ENCODE measurements at places on chromosomes 3 and 15.

DNA sequence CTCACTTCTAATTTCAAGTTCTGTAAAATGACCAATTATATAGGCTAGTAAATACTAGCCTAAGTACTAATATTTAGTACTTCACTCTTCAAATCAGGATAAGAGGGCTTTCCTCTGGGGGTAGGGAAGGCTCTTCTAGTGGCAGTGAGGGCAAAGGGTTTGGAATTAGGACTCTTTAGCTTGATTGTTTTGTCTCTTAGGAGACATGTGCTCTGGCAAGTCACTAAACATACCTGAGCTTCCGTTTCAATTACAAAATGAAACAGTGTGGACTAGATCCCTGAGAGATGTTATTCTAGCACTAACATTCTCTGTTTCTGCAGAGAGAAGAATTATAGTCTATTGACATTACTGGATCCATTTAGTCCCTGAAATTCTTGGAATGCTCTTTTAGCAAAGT lies 71.5 kb downstream of the PCOLCE2 start:
- no peaks in the 10 kb centered on the region for H3K4me1 ChIP-seq
- no peak overlapping the region for H3K4me3 ChIP-seq
- no peak for DNase-seq
- no peak overlapping the region for H3K27ac ChIP-seq
- H3K27me3 ChIP-seq: peaks cover 22% of the 10 kb centered on the region
- H3K36me3 ChIP-seq: no peaks in the 10 kb centered on the region

- no peaks in the 10 kb centered on the region for H3K4me1 ChIP-seq
- no peaks in the 10 kb centered on the region for H3K36me3 ChIP-seq
- H3K27ac ChIP-seq: no peak overlapping the region
- DNase-seq: no peak
- no peaks in the 10 kb centered on the region for H3K27me3 ChIP-seq
Observed at GRCh38 chr3:8069471-8069870, 432.2 kb upstream of the LMCD1 start.

DNA sequence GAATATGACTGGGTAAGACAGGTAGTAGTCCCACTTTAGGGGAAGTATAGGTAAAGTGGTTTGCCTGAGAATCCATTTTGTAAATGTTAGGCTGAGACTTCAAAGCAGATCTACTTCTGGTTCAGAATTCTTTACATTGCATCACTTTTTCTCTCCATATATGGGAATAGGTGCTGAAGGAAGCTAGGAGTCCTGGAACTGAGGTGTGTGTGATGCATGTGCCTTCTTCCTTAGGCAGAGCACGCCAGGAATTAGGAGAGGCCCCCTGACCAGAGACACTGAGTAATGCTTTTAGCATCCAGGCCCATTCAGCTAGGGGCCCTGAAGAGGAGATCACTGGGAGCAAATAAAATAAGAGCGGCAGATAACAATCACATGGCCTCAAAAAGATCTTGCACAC lies 69.2 kb upstream of the DCP1A start:
- no peak for DNase-seq
- peaks cover 2% of the 10 kb centered on the region for H3K36me3 ChIP-seq
- no peak overlapping the region for H3K27ac ChIP-seq
- H3K27me3 ChIP-seq: no peaks in the 10 kb centered on the region
- no peaks in the 10 kb centered on the region for H3K4me1 ChIP-seq

DNA sequence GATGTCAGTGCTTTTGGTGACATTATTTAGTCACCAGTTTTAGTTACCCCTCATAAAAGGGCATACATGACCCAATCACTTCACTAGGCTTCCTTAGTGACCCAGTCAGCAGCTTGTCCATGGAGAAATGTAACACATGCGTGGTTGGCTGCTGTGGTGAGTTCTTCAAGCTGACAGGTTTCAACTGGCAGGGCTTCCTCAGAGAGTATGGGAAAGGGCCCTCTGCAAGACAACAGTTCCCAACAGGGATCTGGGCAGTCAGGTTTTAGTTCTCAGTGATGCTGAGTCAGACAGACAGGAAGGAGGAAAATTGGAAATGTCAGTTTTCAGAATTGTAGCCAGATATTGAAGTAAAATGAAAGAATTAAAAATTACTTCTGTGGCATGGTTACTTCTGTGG lies 282.5 kb downstream of the TBL1XR1 start:
- DNase-seq: no peak
- no peaks in the 10 kb centered on the region for H3K4me1 ChIP-seq
- H3K27ac ChIP-seq: no peak overlapping the region

- H3K4me1 ChIP-seq: no peaks in the 10 kb centered on the region
- peaks cover 32% of the 10 kb centered on the region for H3K36me3 ChIP-seq
- no peak overlapping the region for H3K4me3 ChIP-seq
- DNase-seq: no peak
- H3K27ac ChIP-seq: no peak overlapping the region
- H3K27me3 ChIP-seq: no peaks in the 10 kb centered on the region
Observed at GRCh38 chr15:80123034-80123433, 29.8 kb upstream of the FAH start.

GRCh38 chr3:127365163-127365798 lies 77.4 kb upstream of the PRR20G start:
- H3K4me1 ChIP-seq: no peaks in the 10 kb centered on the region
- H3K4me3 ChIP-seq: no peak overlapping the region
- no peak overlapping the region for H3K27ac ChIP-seq

DNA sequence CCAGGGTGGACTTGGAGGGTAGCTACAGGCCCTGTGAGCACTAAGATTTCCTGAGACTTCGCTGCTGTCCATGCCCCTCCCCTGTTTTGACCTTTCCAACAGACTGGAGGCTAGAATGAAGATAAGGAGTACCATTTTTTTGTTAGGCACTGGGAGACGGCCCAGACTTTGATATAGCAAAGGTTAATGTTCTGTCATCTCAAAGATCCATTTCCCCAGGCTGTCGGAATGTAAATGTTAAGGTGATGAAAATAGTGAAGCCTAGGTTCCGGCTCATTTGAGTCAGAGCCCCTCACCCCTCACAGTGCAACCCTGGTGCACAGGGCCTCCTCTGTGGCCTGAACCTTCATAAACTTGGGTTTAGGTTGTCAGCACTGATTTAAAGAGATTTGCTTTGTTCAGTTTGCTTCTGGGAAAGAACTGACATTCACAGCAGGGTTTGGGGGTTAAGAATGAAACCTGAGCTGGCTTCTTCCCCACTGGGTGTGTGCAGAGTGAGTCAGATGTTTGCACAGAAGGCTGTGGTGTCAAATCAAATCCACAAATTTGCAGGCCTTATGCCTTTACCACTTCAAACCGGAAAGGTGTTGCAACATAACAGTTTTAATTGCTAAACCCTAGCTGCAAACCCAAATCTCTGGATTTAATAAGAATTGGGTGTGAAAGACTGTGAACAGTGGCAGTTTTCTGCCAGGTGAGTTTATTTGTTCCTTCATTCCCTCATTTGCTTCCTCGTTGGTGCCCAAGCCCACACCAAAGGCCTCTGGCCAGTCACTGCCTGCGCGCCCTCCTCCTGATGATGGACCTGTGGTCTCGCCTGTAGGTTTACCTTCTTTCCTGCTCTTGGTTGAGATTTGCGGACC lies 20.6 kb upstream of the KCTD6 start:
- H3K27ac ChIP-seq: peak overlapping the region; percentile 93
- peak; percentile 61 for DNase-seq
- H3K4me3 ChIP-seq: no peak overlapping the region
- H3K27me3 ChIP-seq: no peaks in the 10 kb centered on the region
- H3K36me3 ChIP-seq: no peaks in the 10 kb centered on the region
- peaks cover 52% of the 10 kb centered on the region for H3K4me1 ChIP-seq

GRCh38 chr3:170233530-170233929 lies 11.3 kb downstream of the PRKCI start:
- DNase-seq: no peak
- peaks cover 8% of the 10 kb centered on the region for H3K36me3 ChIP-seq
- no peaks in the 10 kb centered on the region for H3K27me3 ChIP-seq
- H3K4me3 ChIP-seq: no peak overlapping the region
- no peaks in the 10 kb centered on the region for H3K4me1 ChIP-seq
- H3K27ac ChIP-seq: no peak overlapping the region

- H3K27ac ChIP-seq: no peak overlapping the region
- no peak for DNase-seq
- no peaks in the 10 kb centered on the region for H3K36me3 ChIP-seq
- peaks cover 2% of the 10 kb centered on the region for H3K4me1 ChIP-seq
- no peaks in the 10 kb centered on the region for H3K27me3 ChIP-seq
Observed at GRCh38 chr3:59245300-59245858, 195.6 kb upstream of the CFAP20DC start.
